ENCODE measurements at places on chromosomes 4 and X.

DNA sequence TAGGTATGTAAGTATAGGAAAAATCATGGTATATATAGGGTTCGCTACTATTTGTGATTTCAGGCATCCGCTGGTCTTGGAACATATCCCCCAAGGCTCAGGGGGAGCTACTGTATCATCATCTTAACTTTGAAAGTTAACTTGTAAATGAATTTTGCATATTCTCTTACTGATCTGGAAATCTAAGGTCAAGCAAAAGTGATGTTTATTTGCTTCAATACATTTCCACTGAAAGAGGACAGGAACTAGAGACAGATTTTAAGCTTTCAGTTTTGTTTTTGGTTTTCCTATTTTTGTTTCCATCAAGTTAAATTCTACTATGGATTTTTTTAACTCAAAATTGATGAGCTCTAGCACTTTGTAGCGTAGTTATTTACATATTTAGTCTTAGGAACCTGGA lies 56.2 kb downstream of the NAF1 start:
- no peak for DNase-seq

- no peak for DNase-seq
These were observed 117.2 kb downstream of the KDM6A start for GRCh38 chrX:44989995-44990770.

- no peak for DNase-seq
These were observed 50.7 kb upstream of the USP38 start for GRCh38 chr4:143133977-143134376.

DNA sequence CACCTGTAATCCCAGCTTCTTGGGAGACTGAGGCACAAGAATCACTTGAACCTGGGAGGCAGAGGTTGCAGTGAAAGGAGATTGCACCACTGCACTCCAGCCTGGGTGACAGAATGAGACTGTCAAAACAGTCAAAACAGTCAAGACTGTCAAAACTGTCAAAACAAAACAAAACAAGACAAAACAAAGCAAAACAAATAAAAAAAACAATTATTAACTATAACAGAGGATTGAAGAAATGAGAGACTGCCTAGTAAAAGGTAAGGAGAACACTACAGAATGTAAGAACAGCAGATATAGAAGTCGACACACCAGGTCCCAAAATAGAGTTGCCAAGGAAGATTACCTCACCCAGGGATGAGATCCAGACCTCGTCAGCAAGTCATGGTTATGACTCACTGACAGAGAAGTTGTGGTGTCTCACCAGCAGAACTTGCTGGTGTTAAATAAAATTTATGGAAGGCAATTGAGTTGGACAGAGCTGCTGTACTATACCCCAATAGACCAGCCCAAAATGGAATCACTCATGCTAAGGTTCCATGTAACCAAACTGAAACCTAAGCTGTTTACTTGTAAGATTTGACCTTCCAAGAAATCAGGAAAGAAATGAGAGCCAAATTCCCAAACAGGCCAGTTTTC lies 32.1 kb upstream of the GK start:
- no peak for DNase-seq

- no peak for DNase-seq
These were observed 293.9 kb downstream of the RAB28 start for GRCh38 chr4:13190093-13190721.

DNA sequence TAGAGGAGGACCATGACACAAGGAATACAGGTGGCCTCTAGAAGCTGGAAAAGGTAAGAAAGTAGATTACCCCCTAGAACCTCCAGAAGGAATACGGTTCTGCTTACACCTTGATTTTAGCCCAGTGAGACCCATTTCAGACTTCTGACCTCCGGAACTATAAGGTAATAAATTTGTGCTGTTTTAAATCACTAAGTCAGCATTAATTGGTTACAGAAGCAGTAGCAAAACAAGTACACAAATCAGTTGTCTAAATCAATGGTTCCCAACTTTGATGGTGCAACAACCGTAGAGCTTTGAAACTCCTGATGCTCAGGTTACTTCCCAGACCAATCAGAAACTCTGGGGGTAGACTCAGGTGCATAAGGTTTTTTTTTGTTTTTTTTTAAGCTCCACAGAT lies 113.6 kb downstream of the RTL9 start:
- no peak for DNase-seq

GRCh38 chr4:23788460-23788859 lies 101.4 kb downstream of the PPARGC1A start:
- no peak for DNase-seq

- DNase-seq, result no peak
These were observed 122.5 kb upstream of the GALNT7 start for GRCh38 chr4:173046144-173046543.

- DNase-seq, result peak; percentile 99
These were observed at the start of gene UBE2D3 for GRCh38 chr4:102826890-102827673. TSS of gene UBE2D3 (minus strand) at chr4:102827551. CDS start at chr4:102826508, 1,043 bp downstream.

GRCh38 chr4:146124023-146124680 lies 51.4 kb upstream of the LSM6 start:
- DNase-seq, result no peak

DNA sequence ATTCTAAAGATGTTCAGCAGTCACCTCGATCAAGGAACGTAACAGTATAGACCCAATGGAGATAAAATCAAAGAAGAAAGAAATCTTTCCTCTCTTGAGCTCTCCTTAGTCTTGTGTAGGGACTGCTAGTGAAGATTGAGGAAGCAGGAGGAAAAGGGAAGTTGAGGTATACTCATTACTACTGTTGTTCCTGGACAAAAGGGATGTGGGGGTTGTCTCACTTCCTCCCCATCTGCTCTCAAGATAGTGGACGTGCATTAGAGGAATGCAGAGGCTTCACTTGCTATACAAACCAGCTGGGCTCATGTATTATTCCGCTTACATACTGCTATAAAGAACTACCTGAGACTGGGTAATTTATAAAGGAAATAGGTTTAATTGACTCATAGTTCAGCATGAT lies 208.9 kb upstream of the ARHGEF9 start:
- DNase-seq, result no peak

DNA sequence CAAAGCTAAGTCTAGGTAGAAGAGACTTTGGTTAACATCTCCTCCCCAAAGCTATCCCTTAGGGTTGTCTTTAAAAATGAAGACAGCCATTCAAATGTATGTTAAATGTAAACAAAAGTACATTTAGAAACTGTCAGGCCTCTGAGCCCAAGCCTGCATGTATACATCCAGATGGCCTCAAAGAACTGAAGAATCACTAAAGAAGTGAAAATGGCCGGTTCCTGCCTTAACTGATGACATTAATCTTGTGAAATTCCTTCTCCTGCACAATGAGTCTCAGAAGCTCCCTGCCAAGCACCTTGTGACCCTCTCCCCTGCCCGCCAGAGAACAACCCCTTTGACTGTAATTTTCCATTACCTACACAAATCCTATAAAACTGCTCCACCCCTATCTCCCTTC lies 377.9 kb downstream of the FAM133A start:
- DNase-seq, result no peak

DNA sequence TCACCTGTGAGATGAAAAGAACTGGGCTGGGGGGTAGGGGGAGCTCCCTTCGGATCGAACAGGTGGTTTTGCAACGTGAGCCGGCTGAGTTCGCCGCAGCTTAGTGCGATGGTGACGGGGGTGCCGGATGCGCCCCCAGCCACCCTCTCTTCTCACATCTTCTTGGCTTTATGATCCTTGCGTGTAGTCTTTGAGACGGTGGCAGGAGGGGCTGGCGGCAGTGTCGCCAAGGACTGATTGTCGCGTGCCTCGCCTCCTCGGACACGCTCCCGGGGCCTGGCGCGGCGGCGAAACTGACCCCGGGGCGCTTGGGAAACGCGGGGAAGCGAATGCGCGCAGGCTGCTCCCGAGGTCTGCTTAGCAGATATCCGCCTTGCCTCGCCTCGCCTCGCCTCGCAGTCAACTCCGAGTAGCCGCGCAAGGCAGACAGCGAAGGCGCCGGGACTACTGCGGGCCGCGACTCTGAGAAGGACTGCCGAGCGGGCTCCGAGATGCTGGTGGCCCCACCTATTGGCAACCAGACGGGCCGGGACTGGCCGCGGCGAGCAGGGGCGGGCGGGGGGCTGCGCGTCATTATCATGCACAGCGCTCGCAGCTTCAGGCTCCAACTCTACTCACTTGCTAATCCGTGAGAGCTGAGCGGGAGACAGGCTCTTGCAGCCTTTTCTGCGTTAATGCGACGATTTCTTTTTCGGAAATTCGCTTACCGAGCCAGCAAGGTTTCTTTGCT lies 1.5 kb downstream of the GRID2 start:
- peak; percentile 1 for DNase-seq

- peak; percentile 63 for DNase-seq
These were observed 600 bp downstream of the BEX4 start for GRCh38 chrX:103215425-103215991.

DNA sequence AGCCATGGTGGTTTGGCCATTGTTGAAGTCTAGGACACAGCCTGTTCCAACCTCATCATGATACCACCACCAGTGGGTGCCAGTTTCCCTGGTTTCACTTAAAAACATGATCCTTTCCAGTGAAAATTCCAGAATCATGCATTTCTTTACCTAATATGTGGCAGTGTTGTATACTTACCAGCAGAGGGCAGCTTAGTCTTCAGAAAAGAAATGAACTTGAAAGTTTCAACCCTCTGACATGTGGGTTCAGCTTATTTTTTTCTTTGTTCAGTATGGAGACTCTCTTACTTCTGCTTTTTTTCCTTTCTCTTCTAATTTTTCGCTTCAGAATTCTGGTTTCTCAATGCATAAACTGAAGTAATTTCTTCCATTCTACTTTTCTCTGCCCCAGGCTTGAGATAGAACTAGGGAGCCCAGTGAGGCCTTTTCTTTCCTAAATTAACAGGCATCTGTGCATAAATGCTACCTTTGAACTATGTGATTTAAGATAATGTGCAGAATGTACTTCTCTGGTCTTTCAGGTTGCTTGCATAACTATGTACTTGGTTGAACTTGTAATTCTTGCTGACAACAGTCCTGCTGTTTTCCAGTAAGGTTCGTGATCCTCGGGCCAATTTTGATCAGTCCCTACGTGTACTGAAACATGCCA lies 10.7 kb downstream of the LIAS start:
- peak; percentile 82 for DNase-seq

GRCh38 chr4:53432528-53433424 lies 55.3 kb downstream of the FIP1L1 start:
- no peak for DNase-seq

DNA sequence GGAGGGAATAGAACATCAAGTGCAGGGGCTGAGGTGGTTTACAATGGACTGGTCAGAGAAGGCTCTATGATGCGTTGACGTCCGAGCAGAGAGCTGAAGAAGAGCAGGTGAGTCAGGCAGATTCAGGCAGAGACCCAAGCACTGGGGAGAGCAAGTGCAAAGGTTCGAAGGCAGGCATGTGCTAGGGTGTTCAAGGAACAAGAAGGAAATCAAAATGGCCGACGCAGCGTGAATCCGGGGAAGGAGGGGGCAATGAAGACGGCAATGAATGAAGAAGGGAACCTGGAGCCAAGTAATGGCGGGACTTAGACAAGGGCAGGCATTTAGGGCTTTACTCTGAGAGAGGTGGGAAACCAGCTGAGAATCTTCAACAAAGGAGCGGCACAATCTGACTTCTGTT lies 56.8 kb upstream of the DCTD start:
- no peak for DNase-seq

GRCh38 chr4:105679186-105679585 lies 29.3 kb downstream of the INTS12 start:
- no peak for DNase-seq

DNA sequence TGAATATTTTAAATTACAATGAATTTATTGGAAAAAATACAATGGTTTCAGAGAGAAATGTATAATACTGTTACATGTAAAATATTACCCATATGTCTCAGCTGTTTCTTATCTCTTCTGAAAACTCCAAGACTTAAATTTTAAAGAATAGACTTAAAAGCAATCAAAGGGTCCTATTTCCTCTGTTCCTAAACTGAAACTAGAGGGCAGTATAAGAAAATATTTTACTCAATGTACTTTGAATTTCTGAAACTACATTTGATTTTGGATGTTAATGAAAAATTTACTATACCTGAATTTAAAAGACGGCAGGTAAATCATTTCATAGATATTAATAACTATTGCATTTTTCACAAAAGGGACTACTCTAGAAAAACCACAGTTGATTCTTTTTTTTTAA lies 200.2 kb downstream of the LRBA start:
- no peak for DNase-seq

DNA sequence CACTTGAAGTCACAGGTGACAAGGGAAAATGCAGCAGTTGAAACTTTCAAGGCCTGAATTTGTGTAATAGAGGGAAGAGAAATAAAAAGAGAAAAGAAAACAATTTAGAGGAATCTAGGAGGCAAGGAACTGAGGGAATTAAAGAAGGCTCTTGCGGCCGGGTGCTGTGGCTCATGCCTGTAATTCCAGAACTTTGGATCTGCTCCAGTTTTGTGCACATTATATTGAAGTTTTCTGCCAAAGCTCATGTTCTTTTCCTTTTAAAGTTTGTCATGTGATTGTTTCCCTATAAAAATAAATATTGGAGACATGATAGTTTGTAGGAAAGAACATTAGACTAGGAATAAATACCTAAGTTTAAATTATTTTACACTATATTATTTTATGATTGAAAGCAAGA lies 433.9 kb upstream of the CPEB2 start:
- DNase-seq, result no peak

DNA sequence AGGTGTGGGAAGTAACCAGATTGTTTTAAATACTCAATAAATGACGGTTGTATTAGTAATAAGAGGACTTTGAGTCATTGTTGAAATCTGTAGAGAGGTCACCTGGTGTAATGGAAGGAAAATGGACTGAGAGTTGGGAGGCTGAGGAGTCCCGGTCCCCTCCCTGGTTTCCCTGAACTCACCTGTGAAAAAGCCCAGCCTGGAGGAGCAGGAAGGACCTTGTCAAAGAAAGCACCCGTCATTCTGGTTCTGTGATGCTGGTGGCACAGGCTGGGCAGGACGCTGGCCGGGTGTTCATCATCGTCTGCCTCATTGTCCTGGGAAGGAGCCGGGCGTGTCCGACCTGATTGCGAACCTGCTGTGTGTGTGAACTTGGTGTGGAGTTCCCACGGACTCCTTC lies 70.8 kb downstream of the SORCS2 start:
- no peak for DNase-seq

GRCh38 chr4:930827-931193 lies 1.3 kb downstream of the GAK start:
- DNase-seq, result no peak

DNA sequence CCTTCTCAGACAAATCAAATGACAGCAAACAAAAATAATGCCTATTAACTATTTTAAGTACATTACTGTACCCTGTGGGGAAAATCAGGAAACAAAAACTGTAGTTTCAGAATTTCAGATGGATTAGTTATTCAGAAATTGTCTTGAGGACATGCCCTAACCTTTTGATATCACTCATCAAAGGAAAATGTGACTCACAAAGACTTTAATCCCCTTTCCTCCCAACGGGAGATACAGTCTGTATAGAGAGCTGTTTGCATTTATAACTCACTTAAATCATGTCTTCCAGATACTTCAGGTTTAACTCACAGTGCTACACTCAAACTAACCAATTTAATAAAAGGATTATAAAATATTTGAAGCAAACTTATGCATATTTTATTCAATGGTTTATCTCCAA lies 304.0 kb downstream of the MAPK10 start:
- DNase-seq, result no peak

GRCh38 chr4:78056265-78057129 lies 626 bp upstream of the FRAS1 start:
- DNase-seq, result peak; percentile 3

Measured in erythroblast (primary cell).